ENCODE measurements at places on chromosomes 12 and 14.

DNA sequence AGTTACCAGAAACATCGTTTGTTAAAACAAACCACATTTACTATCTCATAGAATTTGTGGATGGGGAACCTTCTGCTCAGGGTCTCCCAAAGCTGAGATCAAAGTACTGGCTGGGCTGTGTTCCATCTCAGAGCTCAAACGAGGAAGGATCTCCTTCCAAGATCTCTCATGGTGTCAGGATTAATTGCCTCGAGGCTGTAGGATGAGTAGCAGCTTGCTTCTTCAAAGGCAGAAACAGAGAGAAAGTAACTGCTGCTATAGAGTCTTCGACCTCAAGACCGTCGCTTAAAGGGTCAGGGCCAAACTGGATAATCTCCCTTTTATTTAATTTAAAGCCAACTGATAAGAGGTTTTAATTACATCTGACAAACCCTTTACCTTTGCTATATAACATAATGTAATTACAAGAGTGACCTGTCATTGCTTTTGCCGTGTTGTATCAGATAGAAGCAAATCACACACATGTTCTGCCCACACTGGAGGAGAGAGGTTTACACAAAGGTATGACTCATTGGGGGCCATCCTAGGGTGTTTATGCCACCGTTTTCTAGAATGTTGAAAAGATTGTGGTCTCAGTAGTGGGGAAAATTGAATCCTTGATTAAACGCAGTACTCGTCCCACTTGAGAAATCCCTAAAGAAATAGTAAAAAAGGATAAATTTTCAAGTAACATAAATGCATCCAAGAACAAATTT is 868.8 kb upstream of the TMEM132C start:
- no peaks in the 10 kb centered on the region for H3K27me3 ChIP-seq
- no peak for DNase-seq
- no peak overlapping the region for H3K27ac ChIP-seq
- H3K4me3 ChIP-seq: no peak overlapping the region
- no peaks in the 10 kb centered on the region for H3K36me3 ChIP-seq

- no peaks in the 10 kb centered on the region for H3K27me3 ChIP-seq
- no peak overlapping the region for H3K4me3 ChIP-seq
- peaks cover 22% of the 10 kb centered on the region for H3K4me1 ChIP-seq
- no peaks in the 10 kb centered on the region for H3K36me3 ChIP-seq
- no peak overlapping the region for H3K27ac ChIP-seq
- DNase-seq: no peak
These were observed 303.5 kb downstream of the EGLN3 start for GRCh38 chr14:33647385-33647786.

GRCh38 chr14:103561381-103562178 is 877 bp downstream of the BAG5 start:
- peak overlapping the region; percentile 97 for H3K4me3 ChIP-seq
- DNase-seq: no peak
- H3K36me3 ChIP-seq: peaks cover 8% of the 10 kb centered on the region

DNA sequence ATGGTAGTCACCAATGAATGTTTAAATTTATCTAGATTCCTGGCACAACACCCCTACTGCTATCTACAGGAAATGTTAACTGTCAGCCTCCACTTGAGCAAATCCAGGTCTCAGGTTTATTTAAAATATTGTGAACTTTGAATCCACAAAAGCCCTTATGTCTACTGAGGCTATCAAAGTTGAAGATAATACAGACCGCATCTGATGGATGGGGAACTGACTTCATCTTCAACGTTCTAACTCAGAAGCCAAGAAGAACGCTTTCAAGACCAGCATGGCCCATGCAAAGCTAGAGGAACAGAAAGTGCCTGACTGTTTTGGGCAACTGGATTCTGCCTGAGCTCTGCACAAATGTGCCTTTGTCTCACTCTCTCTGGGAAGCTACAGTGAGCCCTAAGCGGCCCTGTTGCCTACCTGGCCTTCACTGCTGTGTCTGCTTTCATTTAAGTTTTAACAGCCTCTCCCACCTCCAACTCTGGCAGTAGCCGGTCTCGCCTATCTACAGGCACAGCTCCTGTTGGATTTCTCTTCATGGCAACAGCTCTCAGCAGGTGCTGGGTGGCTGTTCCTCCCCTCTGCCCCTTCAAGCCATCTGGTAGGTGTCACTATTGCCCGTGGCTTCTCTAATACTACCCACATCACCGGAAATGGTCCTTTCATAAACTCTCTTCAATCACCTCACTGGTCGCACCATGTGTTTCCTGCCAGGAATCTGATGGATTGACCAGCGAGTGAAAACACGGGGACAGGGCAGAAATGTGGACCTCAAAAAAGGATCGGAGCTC is 112.1 kb upstream of the OVCH1 start:
- peaks cover 3% of the 10 kb centered on the region for H3K4me1 ChIP-seq
- peaks cover 24% of the 10 kb centered on the region for H3K36me3 ChIP-seq
- H3K27ac ChIP-seq: no peak overlapping the region
- no peak for DNase-seq
- H3K4me3 ChIP-seq: no peak overlapping the region
